ENCODE measurements at places on chromosomes 2 and 18.
A peak's percentile ranks its signal among the peaks of the same experiment; 100 is the strongest.

DNA sequence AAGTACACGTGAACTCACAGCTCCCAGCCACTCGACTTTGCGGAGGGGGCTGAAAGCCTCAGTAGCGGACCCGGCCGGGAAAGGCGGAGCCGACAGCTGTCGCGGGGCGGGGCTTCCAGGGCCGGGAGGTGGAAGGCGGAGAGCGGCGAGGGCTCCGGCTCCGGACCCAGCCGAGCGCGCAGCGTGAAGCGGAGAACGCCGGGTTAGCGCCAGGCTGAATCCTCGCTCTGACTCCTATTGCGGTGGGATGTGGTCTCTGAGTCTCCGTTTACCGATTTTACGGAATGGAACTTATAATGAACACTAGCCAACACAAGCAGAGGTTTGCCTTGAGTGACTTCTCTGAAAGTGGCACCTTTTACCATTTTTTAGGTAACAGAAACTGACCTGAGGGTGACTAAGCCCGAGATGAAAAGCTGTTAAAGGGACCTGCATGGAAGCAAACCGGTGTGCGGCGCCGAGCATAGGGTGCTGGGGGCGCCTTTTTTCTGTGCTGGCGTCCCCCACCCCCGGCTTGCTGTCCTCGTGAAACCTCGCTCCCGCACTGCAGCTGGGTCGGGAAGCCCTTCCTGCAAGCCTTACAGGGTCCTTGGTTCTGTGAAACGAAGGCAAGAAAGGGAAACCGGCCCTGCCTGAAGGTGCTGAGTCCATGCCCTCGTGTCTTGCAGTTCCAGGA lies 72.9 kb downstream of the EN1 start:
- DNase-seq = peak; percentile 89

GRCh38 chr18:23538001-23538400 lies 34.7 kb downstream of the RMC1 start:
- DNase-seq = no peak

DNA sequence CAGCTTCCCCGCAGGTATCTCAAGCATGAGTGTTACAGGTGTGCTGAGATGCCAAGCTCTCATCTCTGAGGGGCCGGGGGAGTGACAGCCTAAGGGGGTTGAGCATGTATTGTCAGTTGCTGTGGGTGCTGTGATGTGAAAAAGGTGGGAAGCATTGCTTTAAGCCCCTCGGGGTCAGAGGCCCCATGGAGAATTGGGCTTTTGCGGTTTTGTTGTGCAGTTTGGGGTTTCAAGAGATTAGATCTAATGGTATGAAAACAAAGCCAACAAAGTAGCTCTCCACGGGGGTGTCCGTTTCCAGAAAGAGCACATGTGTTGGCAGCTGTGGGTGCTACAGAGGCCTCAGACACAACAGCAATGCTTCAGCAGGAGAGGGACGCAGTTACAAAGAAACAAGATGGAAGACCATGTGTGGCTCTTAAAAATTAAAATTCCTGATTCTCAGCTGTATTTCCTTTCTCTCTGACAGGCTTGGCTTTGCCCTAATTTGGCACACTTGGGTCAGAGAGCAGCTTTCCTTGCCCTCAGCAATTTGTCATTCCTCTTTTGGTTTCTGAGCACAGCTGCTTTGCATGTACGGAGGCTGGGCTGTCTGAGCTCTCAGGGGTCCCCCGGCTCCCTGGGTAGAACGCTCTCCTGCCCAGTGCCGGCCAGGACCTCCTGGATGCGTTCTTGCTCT lies 69.9 kb downstream of the TMEM247 start:
- DNase-seq = no peak

DNA sequence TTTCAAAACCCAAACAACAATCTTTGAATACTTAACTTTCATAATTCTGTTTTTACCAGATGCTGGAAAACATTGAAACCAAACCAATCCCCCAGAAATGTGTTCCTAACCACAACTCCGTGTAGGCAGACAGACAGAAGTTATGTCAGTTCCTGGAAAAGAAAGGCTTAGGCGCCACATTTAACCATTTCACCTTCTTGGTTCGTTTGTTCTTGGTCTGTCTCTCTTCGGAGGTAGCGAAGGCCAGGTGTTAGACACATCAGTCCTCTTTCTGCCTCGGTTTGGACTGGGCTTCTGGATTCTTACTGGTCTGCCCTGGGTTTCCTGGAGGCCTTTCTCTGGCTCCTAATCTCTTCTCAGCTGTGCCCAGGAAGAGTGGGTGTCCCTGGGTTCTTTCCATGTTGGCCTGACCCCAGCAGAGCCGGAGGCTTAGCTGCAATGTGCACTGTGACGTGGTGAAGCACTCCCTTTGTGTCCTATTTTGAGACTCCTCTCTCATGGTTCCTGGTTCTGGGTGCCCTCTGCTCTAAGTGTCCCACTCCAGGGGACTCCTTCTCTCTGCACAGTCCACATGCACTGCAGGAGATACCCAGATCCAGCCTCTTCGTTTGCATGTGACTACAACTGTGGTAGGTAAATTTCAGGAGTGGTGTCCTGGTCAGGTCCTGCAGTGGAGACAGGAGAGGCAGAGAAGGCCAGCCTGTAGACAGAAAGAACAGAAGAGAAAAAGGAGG lies 23.1 kb upstream of the RAB31 start:
- DNase-seq = no peak

DNA sequence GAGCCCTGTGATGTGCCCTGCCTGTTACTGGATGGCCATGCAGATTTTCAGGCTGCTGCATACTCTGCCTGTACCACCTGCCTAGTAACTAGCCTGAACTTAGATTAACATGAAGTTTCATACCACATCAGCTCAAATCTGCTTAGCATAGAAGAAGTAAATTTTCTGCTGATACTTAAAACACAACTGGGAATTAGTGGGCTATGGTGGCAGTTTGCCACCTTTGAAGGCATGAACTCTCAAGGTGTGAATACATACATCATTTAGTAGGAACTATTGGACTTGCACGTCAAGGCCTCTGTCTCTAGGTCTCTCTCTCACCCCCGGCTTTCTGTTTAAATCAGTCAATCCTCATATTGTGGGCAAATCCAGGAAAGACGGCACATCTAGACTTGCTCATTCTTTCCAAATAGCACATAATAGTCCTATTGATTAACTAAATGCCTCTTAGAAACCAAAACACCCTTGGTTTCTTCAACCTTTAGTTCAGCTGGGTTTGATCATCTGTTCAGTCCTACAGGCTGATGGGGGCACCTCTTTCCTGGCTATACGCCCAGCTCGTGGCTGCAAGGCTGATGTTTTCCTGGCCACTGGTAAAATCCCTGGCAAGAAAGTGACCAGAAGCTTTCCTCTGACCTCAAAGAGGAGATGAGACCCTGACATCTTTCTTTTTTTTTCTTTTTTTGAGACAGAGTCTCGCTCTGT lies 58.4 kb downstream of the ALPK2 start:
- DNase-seq = no peak

- DNase-seq = no peak
Observed at GRCh38 chr2:228367356-228367755, 185.9 kb upstream of the SPHKAP start.

- DNase-seq = no peak
Observed at GRCh38 chr2:69034845-69035244, 21.9 kb downstream of the ANTXR1 start.

DNA sequence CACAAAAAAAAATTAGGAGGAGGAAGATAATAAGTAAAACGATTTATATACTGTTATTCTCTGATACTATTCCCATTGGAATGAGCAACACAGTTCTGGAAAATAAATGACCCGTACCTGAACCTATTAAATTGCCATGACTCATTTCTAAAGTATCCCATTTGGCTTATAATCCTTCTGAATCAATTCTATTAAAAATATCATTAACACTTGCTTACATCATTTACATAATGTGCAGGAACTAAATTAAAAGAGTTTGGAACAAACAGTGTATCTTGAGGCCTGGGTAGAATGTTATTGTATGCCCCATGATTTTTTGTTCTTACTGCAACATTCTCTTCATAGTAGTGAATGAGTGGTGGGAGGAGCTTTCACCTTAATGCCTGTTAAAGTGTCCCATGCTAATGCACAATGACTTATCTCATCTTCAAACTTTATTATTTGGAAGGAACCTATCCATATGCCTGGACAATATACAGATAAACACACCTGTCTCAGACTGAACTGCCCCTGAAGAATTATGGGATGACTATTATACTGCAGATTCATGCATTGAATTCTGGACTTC lies 549.9 kb upstream of the ACVR2A start:
- DNase-seq = no peak

DNA sequence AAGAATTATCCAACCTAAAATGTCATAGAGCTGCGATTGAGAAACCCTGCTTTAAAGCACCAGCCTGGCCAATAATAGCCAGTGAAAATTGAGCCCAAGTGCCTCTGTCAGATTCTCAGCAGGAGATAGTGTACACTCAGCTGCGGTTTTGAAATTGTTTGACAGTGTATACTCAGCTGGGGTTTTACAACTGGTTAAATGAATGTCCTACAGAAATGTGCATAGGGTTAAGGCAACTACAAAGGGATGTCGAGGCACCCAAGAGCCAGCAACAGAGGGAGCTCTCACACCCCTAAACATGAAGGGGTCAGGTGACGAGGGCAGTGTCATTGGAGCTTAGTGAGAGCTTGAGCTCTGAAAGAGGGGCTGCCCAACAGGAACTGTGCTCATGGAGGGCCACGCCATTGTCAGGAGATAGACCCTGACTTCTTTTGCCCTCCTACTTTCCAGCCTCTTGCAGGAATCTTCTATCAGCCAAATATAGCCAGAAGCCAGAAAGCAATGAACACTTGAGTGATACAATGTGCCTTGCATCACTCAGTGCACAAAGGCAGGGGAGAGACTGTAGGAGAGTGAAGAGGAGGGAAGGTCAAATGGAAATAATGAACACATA lies 15.1 kb downstream of the ACTG2 start:
- DNase-seq = no peak

GRCh38 chr2:116680256-116680936 lies 1134.1 kb upstream of the DDX18 start:
- DNase-seq = no peak

DNA sequence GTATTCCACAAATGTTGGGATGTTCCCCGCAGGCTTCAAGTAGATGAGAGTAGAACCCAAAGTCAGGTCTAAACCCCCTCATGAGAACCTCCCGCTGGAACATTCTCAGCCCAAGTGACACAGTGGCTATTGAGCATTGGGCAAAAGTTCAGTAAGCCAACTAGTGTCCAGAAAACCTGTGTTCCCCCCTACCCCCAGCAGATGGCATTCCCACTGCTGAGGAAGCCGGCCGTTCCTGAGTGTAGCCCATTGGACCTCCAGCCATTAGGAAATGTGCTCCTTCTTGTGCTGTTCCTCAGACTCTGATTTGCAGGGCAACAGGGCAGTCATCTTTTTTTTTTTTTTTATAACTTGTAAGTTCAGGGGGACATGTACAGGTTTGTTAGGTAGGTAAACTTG lies 152.1 kb downstream of the NCK2 start:
- no peak for DNase-seq

GRCh38 chr2:36733215-36733614 lies 36.7 kb downstream of the VIT start:
- DNase-seq = no peak

- no peak for DNase-seq
Observed at GRCh38 chr2:16729335-16729734, 63.7 kb upstream of the CYRIA start.

DNA sequence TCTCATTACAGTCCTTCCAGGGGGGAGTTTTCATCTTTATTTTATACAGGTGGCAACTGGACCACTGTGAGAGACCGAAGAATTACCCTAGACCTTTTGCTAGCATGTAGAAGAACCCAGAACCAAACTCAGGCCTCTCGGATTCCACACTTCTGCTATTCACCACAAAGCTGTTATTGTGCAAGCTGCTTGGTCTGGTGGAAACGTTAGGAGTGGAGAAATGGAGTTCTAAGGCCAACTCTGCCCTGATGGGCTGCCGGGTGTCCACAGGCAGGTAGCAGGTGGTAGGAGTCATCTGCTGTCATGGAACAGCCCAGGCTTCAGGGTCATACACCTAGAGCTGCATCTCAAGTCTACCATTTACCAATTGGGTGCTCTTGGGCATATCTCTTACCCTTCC lies 218.8 kb downstream of the BCL11A start:
- DNase-seq = no peak

DNA sequence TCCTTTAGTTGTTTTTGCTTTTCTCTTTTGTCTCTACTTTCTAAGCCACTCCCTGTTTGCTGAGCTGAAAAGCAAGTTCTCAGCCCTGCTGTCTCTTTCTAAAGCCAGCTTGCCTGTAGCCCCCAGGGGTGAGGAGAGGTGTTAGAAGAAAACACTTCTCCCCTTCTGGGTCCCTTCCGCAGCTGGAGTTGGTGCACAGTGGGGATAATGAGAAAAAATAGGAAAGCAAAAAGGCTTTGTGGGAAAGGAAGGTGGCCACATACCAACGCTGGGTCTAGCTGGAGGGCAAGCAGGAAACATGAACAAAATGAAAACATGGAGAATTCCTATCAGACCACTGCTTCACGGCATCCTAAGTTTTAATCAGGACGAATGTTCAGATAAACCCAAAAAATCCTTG lies 15.5 kb upstream of the SLC20A1 start:
- no peak for DNase-seq

DNA sequence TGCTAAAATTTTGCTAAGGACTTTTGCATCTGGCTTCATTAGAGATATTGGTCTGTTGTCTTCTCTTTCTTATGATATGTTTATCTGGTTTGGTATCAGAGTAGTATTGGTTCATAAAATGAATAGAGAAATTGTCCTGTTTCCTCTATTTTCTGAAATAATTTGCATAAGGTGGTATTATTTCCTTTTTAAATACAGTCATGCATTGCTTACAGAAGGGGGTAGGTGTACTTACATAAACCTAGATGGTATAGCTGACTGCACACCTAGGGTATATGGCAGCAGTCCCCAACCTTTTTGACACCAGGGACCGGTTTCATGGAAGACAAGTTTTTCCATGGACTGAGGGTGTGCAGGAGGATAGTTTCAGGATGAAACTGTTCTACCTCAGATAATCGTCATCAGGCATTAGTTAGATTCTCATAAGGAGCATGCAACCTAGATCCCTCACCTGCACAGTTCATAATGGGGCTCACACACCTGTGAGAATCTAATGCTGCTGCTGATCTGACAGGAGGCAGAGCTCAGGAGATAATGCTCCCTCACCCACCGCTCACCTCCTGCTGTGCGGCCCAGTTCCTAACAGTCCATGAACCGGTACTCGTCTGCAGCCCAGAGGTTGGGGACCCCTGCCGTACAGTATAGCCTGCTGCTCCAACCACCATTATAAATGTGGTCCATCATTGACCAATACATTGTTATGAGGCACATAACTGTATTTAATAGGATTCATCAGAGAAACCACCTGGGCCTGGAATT lies 189.2 kb downstream of the FAM210A start:
- no peak for DNase-seq

GRCh38 chr2:164651361-164651760 lies 30.1 kb upstream of the GRB14 start:
- no peak for DNase-seq
